RPMI8226 (cell line): ENCODE measurements at places on chromosomes 6 and 20.
A peak's percentile ranks its signal among the peaks of the same experiment; 100 is the strongest.

GRCh38 chr20:48153523-48153922 lies 368.2 kb upstream of the SULF2 start:
- DNase-seq = peak; percentile 51

GRCh38 chr6:150894935-150895552 lies 29.5 kb downstream of the MTHFD1L start:
- DNase-seq = peak; percentile 43

- no peak for DNase-seq
Observed at GRCh38 chr6:152034631-152035030, 227.1 kb downstream of the ESR1 start.

DNA sequence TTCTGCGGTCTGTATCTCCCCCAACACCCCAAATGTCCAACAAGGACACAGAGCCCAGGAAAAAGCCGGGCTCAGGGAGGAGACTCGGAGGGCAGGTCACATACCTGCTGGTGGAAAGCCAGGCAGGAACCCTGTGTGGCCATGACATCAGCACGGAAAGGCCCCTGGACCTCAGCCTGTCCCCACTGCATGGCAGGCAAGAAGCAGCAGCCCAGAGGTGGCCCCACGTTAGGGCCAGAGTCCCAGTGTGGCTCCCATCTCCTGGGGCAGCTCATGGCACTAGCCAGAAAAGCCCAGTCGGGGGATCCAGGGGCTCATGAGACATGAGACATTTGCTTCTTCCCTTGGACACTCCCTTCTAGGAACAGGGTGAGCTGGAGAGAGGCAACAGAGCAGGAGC lies 258.7 kb downstream of the DLL1 start:
- DNase-seq = no peak

GRCh38 chr6:15608396-15608795 lies 54.4 kb downstream of the DTNBP1 start:
- no peak for DNase-seq

DNA sequence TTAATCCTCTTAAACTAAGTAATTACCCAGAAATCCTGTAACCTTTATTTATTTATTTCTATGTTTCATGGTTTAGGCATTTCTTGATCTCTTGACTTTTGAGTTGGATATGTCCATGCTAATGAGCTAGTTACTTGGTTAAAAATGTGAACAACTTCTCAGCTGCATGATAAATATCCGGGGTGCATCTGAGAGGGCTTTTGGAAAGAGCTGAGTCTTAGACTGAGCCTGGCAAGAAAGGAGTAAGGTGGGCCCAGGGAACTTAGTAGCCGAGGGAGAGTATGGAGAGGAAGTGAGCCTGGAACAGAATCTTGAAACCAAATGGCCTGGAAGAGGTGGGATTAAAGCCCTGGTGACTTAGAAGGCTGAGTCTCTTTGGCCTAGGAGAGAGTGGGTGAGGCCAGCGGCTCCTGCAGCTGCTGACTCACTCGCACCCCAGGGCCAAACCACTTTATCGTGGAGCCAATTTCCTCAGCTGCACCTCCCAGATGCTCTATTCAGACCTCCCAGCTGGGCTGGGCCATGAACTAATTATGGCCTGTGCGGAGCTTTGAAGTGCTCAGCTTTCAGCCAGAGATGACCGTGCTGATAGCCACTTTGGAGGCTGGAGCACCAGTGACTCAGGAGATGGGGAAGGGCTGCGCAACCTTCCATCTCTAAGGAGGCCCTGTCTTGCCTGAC lies 19.1 kb downstream of the TGM3 start:
- DNase-seq = peak; percentile 61

DNA sequence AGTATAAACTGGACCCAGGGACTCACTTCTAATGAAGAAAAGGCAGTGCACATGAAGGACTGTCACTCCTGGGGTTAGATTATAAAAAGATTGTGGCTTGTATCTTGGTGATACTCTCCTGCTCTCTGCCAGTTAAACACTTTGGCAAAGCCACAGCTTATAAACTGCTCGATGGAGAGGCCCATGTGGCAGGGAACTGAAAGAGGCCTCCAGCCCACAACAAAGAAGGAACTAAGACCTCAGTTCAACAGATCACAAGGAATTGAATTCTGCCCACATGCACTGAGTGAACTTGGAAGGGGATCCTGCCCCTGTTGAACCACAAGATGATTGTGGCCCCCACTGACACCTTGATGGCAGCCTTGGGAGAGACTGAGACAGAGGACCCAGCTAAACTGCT lies 363.8 kb downstream of the CBLN4 start:
- no peak for DNase-seq

- DNase-seq = no peak
Observed at GRCh38 chr6:104229057-104229456, 630.7 kb downstream of the HACE1 start.
